HTR-8/SVneo (cell line): ENCODE measurements at places on chromosomes 2 and 18.

GRCh38 chr2:119765433-119766002, 5.8 kb downstream of the PTPN4 start:
- no peak for DNase-seq

GRCh38 chr2:144267239-144267638, 252.7 kb downstream of the ZEB2 start:
- no peak for DNase-seq

DNA sequence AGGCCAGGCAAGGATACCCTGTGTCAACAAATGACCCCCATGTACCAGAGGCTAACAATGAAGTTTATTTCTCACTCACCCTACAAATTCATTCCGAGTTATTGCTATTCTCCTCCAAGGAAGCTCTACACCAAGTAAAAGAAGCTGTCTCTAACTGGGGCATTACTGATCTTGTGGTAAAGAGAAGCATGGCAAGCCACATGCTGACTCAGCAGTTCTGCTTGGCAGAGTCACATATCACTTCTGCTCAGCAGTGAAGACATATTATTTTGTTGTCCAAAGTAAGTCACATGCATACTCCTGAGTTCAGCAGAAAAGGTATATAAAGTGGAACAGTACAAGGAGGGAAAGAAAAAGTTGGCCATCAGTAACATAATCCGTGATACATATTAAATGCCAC, 315.8 kb downstream of the GULP1 start:
- DNase-seq = no peak

GRCh38 chr18:23894661-23895175, 119.8 kb upstream of the TTC39C start:
- no peak for DNase-seq

DNA sequence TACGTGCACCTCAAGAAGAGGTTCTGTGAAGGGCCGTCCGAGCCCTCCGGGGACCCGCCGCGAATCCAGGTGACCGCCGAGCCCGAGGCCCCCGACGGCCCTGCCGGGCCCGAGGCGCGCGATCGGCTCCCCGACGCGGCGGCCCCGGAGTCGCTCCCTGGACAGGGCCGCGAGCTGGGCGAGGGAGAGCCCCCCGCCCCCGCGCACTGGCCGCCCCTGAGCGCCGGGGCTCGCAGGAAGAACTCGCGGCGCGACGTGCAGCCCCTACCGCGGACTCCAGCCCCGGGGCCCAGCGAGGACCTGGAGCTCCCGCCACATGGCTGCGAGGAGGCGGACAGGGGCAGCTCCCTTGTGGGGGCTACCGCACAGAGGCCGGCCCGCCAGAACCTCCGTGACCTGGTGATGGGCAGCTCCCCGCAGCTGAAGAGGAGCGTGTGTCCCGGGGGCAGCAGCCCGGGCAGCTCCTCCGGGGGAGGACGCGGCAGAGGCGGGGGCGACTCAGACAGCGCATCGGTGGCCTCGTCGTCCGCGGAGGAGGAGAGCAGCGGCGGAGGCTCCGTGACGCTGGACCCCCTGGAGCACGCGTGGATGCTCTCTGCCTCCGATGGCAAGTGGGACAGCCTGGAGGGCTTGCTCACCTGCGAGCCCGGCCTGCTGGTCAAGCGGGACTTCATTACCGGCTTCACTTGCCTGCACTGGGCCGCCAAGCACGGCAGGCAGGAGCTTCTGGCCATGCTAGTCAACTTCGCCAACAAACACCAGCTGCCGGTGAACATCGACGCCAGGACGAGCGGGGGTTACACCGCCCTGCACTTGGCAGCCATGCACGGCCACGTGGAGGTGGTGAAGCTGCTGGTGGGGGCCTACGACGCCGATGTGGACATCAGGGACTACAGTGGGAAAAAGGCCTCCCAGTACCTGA, 812 bp downstream of the SOWAHC start:
- no peak for DNase-seq

GRCh38 chr2:43707255-43708015, 31.2 kb upstream of the C1GALT1C1L start:
- peak; percentile 41 for DNase-seq

DNA sequence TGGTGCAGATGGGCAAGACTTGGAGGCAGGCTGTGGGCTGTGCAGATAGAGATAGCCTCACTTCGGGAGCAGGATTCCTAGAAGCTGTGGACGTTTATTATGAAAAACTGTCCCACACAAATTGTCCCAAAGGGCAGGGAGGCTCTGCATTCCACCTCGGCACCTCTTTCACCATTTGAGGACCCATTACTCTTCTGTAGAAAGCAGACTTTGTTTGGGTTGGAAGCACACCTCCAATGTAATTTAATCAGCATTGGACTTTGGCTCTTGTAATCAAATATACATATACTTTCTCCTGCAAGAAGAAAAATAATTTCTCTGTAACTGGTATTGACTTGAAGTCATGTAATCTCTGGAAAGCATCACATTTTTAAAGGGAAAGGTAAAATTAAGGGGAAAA, 8.5 kb downstream of the ONECUT2 start:
- no peak for DNase-seq

- no peak for DNase-seq
These were observed 331.6 kb upstream of the FANCL start for GRCh38 chr2:58572731-58573130.

DNA sequence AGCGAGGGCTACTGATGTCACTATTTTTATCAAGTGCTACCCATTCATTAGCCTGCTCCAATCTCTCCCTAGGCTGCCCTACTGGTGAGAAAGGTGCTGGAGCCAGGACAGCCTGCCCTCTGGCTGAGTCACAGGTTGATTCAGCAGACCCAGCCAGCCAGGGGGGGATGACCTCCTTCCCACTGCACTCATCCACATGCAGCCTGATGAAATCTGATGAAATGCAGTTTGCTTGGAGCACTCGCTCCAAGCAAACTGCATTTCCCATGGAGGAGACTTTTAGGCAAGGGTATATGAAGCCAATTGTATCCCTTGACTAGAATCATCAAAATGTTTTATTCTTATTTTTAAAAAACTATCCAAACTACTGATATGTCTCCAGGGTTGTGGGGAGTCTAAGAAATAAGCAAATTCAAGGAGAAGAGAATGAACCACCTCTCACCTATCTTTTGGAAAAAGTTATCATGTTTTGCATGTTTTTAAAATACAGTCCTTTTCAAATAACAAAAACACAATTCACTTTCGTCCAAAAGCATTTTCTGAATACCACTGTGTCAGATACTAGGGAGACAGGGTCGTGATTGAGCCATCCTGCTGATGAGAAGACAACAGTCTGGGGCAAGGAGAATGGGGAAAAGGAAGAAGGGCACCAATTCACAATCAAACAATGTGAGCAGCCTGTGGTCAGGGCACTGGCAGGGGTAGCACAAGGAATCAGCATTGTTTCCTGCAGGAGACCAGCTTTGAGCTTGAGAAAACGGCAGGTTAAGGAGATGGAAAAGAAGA, 128.3 kb downstream of the AFF3 start:
- peak; percentile 75 for DNase-seq

DNA sequence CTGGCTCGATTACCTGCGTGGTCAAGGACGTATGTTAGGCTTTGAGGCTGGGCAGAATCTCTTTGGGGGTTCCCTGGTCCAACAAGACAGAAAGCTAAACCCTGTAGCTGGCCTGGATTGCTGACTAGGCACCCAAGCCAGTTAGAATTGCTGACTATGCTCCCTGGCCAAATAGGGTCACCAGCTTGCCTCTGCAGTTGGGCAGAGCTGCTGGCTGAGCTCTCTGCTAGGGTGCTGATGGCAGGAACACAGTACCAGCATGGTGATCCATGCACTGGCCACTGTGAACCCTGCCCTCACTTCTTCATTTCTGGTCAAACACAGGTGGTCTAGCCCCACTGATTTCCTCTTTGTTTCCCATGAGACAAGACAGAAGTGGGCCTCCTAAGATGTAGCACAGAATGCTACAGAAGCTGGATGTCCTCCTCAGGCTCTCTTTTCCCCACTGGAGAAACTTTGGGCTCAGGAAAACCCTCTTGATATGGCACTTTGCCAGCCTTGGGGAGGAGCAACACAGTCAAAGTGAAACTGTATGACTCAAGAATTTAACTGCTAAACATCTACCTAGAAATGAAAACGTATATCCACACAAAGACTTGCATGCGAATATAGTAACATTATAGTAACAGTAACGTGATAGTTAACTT, 20.8 kb downstream of the SP140L start:
- no peak for DNase-seq

DNA sequence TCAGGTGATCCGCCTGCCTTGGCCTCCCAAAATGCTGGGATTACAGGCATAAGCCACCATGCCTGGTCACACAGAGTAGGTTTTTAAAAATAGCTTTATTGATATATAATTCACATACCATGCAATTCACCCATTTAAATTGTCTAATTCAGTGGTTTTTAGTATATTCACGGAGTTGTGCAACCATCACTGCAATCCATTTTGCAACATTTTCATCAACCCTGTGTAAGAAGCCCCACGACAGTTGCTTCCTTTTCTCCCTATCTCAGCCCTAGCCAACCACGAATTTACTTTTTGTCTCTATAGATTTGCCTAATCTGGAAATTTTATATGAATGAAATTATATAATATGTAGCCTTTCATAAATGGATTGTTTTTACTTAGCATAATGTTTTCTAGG, 266.4 kb downstream of the NAPG start:
- no peak for DNase-seq

- peak; percentile 21 for DNase-seq
These were observed 599 bp downstream of the ADAM23 start for GRCh38 chr2:206443735-206444527.

- DNase-seq = no peak
These were observed 66.0 kb downstream of the MAPRE2 start for GRCh38 chr18:35107216-35107615.

GRCh38 chr2:228181098-228182019, at the start of gene SPHKAP:
Gene SPHKAP, minus strand, starts transcription at chr2:228181687. Its CDS starts 89 bp downstream, at chr2:228181598.
- DNase-seq = no peak

DNA sequence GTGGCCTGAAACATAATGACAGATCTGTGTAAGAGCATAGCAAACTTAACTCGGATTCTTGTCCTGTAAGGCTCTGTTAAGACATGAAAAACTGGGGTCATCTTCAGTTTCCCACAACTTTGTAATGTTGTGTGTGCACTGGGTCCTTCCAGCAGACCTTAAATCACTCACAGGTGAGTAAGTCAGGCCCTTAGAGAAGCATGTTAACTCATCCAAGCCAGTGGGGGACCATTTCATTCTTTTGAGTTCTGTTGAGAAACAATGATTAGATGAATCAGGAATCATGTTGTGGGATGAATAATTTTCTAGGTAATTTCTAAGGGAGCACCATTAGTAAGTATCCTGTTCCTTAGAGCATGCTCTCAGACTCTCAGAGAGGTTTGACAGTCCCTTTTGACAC, 167.1 kb downstream of the ESCO1 start:
- no peak for DNase-seq

DNA sequence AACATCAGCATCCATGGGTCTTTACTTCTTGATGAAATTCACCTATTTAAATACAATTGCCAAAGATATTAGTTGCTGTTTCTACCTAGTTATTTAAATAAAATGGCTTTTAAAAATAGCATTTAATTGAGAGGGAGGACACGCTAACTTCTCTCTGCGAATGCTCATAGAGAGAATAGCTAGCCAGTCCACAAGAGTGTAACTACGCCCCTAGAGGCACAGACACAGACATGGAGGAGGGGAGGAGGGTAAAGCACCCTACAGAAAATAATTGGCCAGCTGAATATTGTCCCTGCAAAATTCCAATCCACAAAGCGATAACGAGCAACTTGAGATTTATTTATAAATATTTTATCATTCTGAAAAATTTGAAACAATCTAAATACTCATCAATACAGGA, 97.0 kb upstream of the PAPOLG start:
- DNase-seq = no peak

GRCh38 chr18:64330161-64330560, 181.3 kb upstream of the LINC00305 start:
- no peak for DNase-seq

GRCh38 chr2:156436497-156437085, 412 bp downstream of the GPD2 start:
- DNase-seq = no peak

DNA sequence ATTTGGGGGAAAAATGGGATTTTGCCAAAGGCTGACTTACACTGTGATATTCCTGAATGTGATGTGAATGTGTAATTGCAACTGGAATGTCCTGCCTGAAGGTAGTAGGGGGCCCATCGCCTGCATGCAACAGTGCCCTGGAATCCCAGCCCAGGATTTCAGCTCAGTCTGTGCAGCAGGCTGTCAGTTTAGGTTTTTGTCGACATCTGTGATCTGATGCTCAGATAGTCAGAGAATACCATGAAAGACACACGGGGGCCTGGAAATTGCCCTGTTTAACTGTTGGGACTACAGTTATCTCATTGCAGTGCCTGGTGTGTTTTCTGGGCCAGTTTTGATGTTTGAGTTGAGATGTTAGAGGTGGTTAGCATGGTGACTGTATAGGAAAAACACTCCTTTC, 84.5 kb upstream of the HK2 start:
- DNase-seq = no peak

DNA sequence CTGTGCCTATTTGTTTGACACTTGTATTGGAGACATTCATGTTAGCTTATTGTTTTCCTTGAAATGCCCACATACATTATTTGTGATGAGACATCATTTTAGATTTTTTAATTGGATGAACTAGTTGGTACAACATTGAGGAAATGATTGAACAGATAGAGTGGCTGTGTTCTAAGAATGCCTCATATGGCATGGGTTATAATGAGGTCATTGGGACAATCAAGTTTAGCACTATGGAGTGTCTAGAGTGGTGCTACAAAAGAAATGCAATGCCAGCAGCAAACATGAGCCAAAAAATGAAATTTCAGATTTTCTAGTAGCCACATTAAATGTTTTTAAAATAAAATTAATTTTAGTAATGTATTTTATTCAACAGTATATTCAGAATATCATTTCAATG, 28.1 kb downstream of the ACVR2A start:
- no peak for DNase-seq

- peak; percentile 35 for DNase-seq
These were observed 56.6 kb downstream of the UBE2E3 start for GRCh38 chr2:181036848-181037603.

DNA sequence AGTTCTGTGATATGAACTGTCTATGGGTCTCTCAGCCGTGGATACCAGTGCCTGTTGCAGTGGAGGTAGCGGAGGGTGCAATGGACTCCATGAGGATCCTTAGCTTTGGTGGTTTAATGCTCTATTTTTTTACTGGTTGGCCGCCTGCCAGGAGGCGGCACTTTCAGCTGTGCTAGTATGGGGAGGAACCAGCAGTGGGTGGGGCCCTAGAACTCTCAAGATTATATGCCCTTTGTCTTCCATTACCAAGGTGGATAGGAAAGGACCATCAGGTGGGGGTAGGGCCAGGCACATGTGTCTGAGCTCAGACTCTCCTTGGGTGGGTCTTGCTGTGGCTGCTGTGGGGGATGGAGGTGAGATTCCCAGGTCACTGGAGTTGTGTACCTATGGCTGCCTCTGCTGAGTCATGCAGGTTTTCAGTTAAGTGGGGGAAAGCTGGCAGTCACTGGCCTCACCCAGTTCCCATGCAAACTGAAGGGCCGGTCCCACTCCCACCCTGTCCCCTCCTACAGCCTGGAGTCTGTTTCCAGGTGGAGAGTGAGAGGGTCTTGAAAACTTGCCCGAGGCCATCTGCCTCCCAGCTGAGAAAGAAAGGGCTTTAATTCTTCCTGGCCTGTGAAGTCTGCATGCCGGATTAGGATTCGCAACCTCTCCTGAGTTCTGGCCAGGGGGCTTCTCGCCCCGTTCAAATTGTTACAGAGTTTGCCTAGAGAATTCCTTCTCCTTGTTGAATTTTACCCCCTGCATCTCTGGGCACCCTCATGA, 14.5 kb downstream of the KCNS3 start:
- DNase-seq = no peak
